ENCODE measurements at places on chromosomes 1 and 21.
A peak's percentile ranks its signal among the peaks of the same experiment; 100 is the strongest.

GRCh38 chr1:17308593-17308992 is 596 bp downstream of the PADI4 start:
- DNase-seq: no peak

GRCh38 chr1:164602101-164602422 is 43.1 kb downstream of the PBX1 start:
- no peak for DNase-seq

GRCh38 chr21:15557925-15558324 is 171.9 kb upstream of the USP25 start:
- DNase-seq: no peak

DNA sequence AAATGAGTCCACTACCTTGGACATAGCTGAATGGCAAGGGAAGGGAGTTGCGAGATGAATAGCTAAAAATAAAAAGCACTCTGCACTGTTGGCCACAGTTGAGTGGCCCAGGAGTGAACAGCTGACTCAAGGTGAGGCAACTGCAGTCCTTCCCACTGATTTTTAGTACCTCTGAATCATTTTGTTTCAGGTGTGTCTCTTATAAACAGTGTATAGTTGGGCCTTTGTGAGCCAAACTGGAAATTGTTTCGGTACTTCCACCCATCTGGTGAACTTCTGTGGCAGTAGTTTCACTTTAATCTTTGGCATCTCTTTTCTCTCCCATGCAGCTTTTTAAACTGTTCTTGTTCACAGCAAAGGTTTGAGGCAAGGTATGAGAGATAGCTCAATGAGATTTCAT is 122.7 kb downstream of the VAV3 start:
- no peak for DNase-seq

DNA sequence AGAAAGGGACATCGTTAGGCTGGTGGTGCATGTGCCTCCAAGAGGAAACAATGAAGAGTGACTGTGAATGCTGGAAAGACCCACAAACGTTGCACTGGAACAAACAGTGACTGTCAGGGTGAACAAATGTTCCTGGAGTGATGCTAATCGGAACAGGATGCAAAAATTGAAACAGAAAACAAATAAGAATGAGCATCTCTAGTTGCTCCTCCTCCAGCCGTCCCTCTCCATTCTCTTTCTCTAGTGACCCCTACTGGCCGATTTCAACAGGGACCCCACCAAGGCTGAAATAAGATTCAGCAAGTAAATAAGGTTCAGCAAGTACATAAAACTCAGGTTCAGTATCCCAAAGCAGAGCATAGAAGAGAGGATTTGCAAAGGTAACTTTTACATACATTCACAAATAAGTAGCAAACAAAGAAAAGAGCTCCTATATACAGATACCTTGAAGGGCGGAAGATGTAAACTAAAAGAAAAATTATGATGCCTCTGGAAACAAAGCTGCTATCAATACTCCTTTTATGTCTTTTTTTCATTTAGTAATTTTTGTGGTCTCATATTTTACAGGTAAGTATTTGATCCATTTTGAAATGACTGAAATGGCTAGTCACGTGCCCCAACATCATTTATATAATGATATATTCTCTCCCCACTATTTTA is 836.1 kb upstream of the ADAMTS5 start:
- DNase-seq: peak; percentile 57

DNA sequence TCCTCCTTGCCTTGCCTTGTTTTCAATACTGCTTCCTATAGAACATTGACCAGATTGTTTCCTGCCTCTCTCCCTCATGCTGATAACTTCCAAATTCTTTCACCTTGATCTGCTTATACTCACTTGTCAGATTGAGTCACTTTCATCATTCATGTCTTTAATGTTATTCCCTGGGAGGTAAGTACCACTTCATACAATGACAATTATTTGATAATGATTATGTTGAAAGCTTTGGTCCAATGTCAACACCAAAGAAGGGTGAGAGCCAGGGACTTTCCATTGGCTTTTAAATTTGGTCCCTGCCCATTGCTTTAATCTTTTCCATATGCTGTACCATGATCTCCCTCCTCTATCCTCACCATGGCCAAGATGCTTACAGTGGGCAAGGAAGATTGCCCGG is 137.4 kb downstream of the SYT2 start:
- no peak for DNase-seq

GRCh38 chr1:157178490-157178889 is 40.3 kb upstream of the ETV3 start:
- DNase-seq: peak; percentile 34

GRCh38 chr1:167599957-167600581 is 30.0 kb upstream of the RCSD1 start:
- peak; percentile 72 for DNase-seq

DNA sequence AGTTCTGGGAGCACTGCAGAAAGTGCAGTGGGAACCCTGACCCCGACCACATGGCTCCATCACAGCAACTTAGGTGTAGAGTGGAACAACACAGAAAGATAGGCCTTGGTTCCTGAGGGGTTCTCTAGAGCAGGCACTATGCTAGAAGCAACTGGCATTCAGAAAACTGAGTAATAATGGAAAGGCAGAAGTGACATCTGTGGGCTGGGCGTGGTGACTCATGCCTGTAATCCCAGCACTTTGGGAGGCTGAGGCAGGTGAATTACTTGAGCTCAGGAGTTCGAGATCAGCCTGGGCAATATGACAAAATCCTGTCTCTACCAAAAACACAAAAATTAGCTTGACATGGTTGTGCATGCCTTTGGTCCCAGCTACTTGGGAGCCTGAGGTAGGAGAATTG is 5.3 kb downstream of the MRPS15 start:
- peak; percentile 33 for DNase-seq

GRCh38 chr1:61277121-61277690 is 194.8 kb downstream of the NFIA start:
- no peak for DNase-seq

DNA sequence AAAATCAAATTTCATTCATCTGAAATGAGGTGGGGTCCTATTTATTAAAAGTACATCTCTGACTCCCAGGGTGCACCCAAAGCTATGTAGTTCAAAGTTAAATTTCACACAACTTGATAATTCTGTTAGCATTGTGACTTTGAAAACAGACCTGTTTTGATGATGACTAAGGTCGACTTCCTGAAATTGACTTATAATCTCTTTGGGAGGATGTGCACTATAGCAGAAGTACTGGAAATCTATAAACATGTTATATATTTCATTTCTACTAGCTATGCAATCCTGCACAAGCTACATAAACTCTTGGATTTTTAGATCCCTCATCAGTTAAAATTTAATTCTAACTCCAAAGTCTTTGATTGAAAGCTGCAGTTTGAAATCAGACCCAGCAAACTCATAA is 507.6 kb downstream of the NEGR1 start:
- DNase-seq: peak; percentile 10

- no peak for DNase-seq
Measured at GRCh38 chr21:42570841-42571387, 57.3 kb downstream of the SLC37A1 start.

- no peak for DNase-seq
Measured at GRCh38 chr1:6094801-6095505, 49.3 kb downstream of the KCNAB2 start.

DNA sequence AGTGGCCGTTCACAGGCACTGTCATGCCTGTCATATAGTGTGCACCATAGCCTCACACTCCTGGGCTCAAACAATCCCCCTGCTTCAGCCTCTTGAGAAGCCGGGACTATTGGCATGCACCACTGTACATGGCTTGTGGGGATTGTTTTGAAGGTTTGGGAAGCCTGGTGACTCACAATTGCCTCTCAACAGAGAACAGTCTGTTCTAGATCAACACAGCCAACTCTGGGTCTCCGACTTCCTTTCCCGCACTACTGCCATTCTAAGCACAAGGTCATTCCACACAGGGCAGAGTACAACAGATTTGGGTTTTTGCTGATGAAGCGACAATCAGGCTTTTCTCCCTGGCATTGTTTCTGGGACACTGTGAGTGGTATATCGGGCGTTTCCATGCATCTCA is 15.5 kb upstream of the AHCTF1 start:
- no peak for DNase-seq

DNA sequence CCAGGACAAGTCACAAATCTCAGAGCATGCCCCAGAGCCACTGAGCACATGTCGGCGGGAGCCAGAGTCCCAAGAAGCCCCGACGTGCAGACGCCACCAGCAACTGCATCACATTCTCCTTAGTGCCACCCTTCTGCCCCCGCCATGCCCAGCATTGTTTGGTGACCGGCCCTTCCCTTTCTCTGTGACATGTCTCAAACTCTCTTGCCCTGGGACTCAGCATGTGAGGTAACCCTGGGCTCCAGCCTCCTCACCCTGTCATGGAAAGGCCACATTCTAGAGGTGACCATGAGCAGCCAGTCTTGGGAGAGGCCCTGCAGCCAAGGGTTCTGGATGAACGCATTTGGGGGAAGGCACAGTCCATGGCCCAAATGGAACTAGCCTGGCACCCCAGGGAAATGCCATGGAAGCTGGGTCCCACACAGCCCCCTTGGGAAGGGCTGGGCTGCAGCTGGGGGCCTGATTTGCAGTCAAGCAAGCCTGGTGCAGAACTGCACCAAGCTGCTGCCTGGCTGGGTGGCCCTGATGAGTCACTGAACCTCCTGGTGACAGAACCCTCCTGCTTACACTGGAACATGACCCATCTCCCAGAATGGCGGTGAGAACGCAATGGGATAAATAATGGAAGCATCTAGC is 94.4 kb downstream of the ITPKB start:
- no peak for DNase-seq

- DNase-seq: peak; percentile 41
Measured at GRCh38 chr1:207962716-207963426, 51.9 kb upstream of the CD34 start.

Data from Kasumi-1 (cell line).